ENCODE measurements at places on chromosomes 4 and X.
A peak's percentile ranks its signal among the peaks of the same experiment; 100 is the strongest.

DNA sequence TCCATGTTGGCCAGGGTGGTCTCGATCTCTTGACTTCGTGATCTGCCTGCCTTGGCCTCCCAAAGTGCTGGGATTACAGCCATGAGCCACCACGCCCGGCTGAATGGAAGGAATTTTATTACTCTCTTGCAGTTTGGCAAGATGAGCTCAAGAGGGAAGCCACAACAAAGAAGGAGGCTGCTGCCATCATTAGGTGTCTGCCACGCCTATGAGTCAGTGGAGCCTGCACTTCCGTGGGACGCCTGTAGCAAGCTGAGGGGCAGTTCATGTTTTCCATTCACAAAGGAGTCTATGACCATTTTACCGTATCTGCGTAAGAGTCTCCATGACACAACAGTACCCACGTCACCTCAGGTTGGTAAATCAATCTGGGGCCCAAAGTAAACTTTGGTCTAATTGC lies 51.2 kb upstream of the CHRNA9 start:
- no peak for DNase-seq

- no peak for DNase-seq
These were observed 361.2 kb downstream of the BCOR start for GRCh38 chrX:39736216-39737211.

- DNase-seq: peak; percentile 25
These were observed 54.6 kb downstream of the ARAP2 start for GRCh38 chr4:36189511-36190226.

DNA sequence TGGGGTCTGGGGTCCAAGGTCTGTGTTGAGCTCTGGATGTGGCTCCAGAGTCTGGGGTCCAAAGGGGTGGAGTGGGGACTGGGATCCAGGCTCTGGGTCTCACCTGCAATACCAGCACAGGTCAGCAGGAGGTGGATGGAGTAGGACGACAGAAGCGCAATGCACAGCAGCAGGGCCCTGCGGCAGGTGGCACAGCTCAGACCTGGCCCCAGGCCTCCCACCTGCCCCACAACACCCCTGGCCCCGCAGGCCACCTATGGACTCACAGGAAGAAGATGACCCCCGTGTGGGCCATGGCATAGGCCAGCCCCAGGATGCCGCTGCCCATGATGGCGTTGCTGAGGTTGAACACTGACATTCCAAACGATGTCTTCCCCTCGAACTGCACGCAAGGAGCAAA lies 3.4 kb downstream of the SLC38A5 start:
- peak; percentile 7 for DNase-seq

DNA sequence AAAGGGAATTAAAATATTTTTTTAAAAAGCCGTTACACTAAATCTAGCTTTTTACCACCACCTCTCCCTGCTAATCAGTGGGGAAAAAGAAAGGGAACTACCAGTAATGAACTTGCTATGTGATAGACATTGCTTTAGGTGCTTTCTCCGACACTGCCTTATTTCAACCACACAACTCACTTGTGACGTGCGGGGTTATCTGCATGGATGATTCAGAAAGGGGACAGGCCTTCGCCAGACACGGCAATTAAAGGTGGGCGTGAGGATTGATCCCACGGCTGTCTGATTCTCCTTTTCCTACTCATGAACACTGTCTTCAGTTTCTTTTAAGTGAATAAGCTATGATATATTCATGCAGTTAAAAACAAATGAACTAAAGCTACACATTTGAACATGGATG lies 882 bp upstream of the CXCR3 start:
- peak; percentile 54 for DNase-seq

- DNase-seq: peak; percentile 54
These were observed 2.1 kb downstream of the PITX2 start for GRCh38 chr4:110620691-110621327.

DNA sequence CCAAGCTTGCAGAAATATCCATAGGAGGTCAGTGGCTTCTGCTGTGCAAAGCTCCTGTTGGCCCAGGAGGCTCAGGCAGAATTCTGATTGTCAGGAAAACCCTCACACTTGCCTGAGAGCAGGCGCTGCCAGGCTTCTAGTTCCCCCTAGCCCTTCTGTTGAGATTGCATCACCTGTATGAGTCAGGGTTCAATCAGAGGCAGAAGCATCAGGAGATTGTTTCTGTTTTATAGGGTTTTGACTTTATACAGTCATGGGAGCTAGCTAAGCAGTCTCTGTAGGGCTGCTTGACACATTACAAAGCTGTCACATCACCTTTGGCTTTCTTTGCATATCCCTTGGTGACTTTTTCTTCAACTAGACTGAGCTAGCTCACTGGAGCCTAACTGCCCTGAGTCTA lies 27.8 kb downstream of the DIPK2B start:
- no peak for DNase-seq

DNA sequence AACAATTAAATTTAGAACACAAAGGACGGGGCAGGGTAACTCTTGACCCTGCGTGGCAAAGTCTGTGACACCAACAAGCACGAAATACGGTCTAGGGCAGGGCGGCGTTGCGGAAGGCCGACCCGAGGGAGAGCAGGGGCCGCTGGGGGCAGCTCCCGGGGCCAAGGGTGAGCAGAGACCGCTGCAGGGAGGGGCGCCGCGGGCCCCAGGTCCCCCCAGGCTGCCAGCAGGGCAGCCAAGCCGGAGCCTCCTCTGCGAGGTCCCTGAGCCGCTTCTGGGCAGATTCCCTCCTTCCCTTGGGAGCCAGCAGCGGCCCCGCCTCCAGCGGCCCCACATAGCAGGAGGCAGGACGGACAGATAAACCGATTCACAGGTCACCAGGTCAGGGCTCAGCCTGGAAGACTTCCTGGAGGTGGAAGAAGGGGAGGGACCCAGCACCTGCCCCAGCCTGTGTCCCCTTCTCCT lies 90.2 kb downstream of the FAM53A start:
- no peak for DNase-seq

- no peak for DNase-seq
These were observed 45.7 kb downstream of the SSX7 start for GRCh38 chrX:52608961-52609360.

DNA sequence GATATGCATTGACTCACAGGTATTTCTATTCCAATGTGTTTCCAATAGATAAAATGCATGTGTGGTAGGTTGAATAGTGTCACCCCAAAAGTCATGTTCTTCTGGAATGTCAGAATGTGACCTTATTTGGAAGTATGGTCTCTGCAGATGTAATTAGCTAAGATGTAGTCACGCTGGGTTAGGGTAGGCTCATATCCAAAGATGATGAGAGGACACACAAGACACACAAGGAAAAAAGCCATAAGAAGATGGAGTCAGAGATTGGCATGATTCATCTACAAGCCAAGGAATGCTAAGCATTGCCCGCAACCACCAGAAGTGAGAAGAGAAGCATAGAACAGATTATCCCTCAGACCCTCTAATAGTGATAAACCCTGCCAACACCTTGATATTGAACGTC lies 17.5 kb downstream of the ZNF330 start:
- DNase-seq: no peak

- DNase-seq: no peak
These were observed 212.1 kb downstream of the CHIC2 start for GRCh38 chr4:53852343-53852742.

DNA sequence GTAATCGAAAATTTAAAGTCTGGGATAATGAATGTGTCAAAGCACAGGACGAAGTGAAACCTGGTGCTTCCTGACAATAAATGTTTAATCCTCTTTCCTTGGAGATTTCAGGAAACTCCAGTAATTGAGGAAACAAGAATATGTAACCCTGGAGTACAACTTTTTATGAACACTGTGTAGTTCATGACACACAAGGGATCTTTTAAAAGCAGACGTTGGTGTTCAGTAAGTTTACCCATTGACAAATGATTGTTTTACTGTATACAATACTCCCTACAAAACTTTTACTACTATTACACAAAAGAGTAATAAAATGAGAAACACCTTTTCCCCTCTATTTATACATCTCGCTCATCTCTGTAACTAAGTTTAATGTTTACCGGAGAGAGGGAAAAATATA lies 312.4 kb downstream of the PPARGC1A start:
- DNase-seq: no peak

DNA sequence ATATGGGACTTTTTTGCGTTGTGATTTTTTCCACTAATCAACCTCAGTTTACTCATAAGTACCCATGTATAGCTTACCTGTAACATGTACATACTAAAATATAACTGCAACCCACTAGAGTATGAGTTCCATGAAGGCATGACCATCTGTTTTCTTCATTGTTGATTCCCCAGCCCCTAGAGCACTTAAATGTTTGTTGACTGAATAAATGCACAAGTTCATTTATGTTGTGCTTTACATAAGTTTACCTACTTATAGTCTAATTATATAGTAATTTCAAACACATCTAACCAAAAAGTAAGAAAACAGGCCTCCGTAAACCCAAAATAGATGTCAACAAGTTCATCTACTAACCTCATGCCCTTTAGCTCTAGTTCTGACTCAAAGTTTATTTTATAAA lies 34.7 kb downstream of the DCHS2 start:
- no peak for DNase-seq

DNA sequence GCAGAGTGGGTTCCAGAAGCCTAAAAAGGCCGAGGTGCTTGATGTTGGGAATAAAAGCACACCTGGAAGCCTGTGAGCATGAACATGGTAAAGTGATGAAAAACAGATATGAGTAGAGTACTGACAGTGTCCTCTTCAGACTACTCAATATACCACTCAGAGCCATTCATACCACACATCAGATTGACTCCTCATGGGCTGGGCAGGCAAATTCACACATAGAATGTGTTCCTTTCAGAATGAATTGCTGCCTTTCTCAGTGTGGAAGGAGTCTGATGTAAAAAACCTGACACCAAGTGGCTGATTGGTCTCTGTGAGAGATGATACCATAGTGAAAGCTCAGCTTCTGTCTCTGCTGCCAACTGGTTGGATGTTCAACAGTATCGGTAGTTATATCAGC lies 442.7 kb downstream of the RAPGEF2 start:
- DNase-seq: no peak

GRCh38 chrX:20037186-20037585 lies 46.3 kb upstream of the BCLAF3 start:
- no peak for DNase-seq

GRCh38 chr4:68535974-68536373 lies 40.1 kb downstream of the UGT2B17 start:
- DNase-seq: no peak

DNA sequence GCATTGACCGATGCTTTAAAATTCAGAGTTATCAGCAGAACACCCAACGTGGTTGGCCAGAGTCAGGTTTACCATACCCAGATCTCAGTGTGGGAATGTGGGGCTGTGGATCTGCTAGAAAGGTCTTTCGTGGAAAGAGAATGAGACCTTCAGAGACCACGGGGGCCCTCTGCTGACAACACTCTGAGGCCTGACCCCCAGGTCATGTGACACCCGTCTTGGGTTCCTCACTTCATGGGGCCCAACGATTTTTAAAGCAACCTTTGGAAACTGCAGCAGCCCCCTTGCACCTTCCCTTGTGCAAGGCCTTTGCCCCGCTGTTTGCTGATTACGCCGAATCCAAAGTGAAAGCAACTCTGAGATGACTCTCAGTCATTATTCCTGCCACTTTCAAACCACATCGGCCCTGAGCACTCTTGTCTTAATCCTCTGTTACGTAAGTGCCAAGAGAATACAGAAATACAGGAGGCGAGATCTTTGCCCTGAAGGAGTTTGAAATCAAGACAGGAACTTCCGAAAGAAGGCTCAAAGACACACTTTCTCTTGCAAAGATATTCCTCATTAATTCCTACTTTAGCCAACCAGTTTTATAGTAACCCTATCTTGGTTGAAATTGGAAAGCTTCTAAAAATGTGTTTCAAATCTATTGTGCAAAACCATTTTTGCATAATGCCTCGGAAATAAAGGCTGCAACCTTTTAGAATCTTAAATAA lies 88.3 kb downstream of the EVC2 start:
- no peak for DNase-seq

DNA sequence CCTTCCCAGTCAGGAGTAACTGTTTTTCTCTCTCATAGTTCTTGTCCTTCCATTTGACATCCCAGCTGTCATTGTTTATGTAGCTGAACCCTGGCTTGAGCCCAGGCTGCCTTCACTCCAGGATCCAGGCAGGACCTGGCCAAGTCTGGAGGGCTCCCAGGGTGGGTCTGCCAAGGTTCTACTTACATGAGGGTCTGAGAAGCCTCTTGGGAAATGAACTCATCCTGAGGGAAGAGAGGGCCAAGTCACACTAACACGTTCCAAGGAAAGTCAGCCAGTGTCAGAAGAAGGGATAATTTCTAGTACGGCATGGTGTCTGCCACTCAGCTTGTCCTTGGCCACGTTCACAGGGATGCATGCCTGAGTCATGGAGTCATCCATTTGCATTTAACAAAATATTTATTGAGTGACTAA lies 54.8 kb upstream of the SRD5A3 start:
- no peak for DNase-seq

GRCh38 chrX:85223359-85223758 lies 20.2 kb downstream of the SATL1 start:
- no peak for DNase-seq

- no peak for DNase-seq
These were observed 324.6 kb upstream of the MAGEB2 start for GRCh38 chrX:29890646-29891200.

DNA sequence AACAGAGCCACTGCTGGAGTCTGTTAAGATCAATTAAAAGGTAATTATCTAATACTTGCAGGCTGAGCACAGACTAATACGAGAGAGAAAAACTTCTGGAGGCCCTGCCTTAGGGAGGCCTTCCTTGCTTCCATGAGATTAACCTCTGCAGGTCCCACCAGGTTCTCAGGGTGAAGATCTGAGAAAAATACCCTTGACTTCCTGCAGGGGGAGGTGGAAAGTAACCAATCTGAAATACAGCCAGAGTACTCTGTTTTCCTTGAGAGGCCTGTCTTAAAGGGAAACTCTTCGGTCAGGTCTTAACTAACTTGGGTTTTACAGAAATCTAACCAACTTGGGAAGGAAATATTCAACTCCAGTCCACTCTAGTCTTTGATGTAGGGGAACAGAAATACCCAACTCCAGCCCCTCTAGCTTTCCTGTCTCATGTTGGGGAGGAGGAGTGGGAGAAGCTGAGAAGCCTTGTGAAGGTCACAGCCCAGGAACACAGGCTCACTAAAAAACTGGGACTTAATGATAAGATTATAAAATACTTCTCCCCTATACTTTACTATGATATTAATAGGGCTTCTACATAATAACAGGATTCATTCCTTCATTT lies 77.1 kb downstream of the TBCK start:
- DNase-seq: no peak

GRCh38 chrX:13821738-13822137 lies 4.8 kb upstream of the GPM6B start:
- DNase-seq: no peak
